ENCODE measurements at places on chromosomes 1 and 21. TPM values are rescaled to one million over a fixed set of nuclear protein-coding genes. Genes with fewer than 3 reads are reported as not detected.
A peak's percentile ranks its signal among the peaks of the same experiment; 100 is the strongest.

DNA sequence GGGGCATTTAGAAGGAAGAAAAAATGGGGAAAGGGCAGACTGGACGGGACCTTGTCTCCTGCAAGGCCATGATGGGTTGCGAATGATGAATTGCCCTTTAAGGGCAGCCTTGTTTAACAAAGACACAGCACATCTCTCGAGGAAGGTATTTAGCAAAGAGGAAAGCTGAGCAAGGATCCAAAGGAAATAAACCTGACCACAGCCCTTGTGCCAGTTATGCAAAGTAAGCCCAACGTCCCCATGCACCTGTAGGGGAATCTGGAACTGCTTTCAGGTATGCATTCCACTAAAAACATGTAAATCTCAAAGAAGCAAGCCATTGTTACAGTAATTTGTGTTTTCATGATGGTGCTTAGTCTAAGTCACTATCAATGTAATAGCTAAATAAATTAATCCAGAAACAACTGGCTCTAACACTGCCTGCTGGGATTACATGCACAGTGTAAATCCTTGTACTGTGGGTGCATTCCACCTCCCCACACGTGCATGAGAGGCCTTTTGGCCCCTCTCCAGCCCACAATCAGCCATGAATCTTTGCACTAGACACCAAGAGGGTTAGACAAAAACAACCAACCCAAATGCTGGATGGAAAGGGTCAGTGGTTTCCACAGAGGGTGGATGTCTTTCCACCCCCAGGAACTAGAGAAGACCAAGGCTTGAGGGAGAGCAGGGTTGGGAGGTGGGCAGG, 228.8 kb upstream of the KAZN start:
- no peak for DNase-seq

Gene AKR7A3
- total RNA-seq: 0.37 TPM

DNA sequence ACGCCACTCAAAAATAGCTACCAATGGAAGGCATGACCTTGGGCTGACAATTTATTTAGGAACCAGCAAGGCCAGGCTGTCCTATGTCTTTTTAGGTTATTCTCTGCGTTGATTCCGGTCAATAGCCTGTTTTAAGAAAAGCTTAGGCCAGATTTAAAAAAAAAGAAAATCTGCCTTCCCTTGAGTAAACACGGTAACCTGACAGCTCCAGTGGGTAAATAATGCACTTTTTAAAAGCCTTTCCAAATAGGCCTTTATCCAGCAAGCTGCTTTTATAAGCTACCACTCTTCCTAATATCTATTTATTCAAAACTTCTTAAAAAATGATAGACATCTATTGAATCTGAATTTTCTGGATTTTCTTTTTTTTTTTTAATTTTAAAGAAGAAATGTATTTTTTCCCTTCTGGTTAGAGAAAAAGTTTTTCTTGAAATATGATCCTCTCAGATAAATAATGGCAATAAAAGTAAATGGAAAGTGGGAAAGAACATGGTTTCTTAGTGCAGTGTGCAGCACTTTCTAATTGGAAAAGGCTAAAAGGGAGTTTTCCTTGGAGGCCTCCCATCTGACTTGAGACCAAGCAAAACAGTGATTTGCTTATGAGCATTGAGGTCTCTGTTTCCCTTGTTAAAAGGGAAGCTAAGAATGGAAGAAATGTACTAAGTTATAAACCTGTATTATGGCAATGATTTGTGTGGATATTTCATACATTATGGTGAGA, 281.0 kb upstream of the RUNX1 start:
- DNase-seq: no peak

GRCh38 chr1:59342801-59343575, 46.1 kb downstream of the FGGY start:
- no peak for DNase-seq

- no peak for DNase-seq
Measured at GRCh38 chr21:27476696-27477095, 509.8 kb upstream of the ADAMTS5 start.

DNA sequence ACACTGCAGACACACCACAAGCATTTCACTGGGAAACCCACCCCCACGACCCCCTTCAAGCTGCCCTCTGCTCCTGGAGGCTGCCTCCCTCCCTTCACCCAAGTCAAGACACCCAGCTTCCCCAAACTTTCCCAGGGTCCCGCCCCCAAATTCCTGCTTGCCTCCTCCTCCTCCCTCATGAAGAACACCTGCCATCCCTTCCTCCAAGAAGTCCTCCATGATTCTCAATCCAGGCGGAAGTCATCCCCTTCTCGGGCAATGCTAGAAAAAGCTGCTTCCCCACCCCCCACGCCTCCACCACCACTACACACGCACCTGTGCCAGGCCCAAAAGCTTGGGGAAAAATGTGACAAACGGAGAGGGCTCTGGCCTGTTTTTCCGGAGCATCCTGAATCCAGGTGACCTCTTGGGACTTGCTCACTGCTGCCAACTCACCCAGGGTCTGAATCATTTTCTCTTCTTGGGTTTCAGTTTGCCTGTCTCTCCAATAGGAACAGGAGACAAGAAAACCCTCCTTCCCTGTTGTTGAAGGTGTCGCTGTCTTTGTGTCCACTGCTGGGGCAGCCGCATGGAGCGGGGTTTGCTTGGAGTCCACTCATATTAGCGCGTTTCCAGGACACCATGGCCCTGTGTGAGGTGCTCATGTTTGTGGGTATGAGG, 101.0 kb upstream of the CASZ1 start:
- no peak for DNase-seq

DNA sequence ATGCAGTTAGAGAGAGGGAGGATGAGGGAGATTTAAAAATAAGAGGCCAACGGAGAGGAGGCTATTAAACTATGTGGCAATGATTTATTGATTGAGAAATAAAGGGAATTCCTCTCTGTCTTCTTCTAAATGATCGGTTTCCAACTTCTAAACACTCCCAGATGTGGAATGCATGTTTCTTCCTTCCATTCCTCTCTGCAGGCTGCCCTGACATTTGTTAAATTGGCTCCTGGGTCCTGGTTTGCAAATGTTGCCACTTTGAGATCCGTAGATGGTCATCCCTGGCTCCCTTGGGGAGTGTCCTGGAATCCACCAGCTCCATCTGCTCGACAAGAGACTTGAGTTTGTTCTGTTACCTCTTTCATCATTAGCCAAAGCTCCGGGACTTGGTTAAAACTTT, 10.3 kb upstream of the C1orf198 start:
- no peak for DNase-seq

GRCh38 chr1:100806601-100807000, 87.1 kb downstream of the VCAM1 start:
- no peak for DNase-seq

GRCh38 chr1:222632749-222633148, 14.9 kb downstream of the MIA3 start:
- no peak for DNase-seq

DNA sequence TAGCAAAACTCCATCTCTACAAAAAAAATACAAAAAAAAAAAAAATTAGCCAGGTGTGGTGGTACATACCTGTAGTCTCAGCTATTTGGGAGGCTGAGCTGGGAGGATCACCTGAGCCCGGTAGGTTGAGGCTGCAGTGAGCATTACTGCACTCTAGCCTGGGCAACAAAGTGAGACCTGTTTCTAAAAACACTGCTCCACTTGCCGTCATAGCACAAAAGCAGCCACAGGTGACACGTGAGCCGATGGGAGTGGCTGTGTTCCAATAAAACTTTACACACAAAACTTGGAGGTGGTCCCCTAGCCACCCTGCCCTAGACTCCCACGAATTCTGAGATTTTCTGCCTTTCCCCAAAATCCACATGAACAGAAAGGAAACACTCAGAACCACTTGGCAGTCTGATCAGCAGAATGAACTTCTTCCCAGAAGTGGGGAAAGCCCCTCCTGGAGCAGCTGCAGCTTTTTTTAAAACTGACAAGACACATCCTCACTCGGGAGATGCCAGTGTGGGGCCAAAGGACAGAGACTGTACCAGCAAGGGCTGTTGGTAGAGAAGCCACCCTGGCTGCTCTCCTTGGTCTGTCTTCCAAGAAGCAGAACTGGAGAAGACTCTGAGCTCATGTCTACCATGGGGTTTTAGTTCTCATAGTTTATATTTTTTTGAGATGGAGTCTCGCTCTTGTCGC, 23.3 kb downstream of the PLEKHM2 start:
- no peak for DNase-seq

- DNase-seq: no peak
Measured at GRCh38 chr21:42666925-42667324, 13.5 kb downstream of the PDE9A start.

DNA sequence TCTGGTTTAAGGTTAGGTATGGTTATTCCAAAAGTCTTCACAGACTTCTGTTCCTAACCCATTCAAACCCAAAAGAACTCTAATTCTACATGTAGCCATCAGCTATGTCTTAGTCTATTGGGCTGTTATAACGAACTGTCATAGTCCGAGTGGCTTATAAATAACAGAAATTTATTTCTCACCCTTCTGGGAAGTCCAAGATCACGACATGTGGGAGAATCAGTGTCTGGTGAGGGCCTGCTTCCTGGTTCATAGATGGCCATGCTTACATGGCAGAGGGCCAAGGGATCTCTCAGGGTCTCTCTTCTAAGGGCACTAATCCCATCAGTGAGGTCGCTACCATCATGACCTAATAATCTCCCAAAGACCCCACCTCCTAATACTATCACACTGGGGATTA, 103.0 kb upstream of the PPP2R5A start:
- no peak for DNase-seq

Gene ZNF648
- not detected for total RNA-seq

GRCh38 chr1:44848456-44849181, 5.6 kb upstream of the PTCH2 start:
- DNase-seq: no peak

- no peak for DNase-seq
Measured at GRCh38 chr1:21520899-21521716, 11.9 kb downstream of the ALPL start.

GRCh38 chr1:150484861-150485260, 2.4 kb upstream of the TARS2 start:
- DNase-seq: peak; percentile 26

DNA sequence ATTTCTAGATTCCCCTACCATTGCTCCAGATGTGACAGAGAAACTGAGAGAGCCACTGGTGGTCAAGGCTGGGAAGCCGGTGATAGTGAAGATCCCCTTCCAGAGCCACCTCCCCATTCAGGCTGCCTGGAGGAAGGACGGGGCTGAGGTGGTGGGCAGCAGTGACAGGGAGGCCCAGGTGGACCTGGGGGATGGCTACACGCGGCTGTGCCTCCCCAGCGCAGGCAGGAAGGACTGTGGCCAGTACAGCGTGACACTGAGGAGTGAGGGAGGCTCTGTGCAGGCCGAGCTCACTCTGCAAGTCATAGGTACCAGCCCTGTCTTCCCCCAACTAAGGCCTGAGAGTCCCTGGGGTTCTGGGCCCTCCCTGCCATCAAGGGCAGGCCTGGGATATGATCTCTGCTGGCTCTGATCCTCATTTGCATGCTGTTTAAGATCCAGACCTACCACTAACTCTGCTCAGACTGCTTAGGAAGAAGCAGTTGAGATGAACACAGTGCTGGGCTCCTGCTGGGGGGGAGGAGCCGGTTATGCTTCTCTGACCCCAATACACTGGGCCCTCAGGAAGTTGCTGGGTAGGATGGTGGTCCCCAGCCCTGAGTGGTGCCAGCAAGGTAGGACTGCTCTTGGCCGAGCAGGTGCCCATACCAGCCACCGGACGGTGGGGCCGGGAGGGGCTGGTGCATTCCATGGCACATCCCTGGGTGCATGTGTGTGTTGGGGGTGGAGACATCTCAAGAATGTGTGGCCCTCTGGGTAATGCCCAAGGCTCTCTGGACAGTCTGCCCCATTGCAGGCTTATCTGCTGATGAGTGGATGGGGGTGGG, 25.1 kb downstream of the IGFN1 start:
- DNase-seq: no peak

DNA sequence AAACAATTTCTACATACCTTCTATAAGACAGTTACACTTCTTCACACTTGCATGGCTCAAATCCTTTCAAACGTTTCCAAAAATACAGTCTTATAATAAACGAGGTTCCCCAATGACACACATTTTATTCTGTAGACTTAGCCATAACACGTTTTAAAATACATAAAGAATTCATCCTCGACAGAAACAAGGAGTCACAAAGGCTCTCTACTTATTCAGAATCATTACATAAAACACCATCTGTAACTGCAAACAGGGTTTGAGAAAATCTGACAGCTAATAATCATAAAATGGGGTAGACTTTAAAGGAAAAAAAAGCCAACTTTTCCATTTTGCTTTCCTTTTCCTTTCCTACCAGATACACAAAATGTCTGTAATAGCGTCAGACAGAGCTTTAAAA, 1.8 kb downstream of the PIK3R3 start:
- no peak for DNase-seq

- peak; percentile 67 for DNase-seq
Measured at GRCh38 chr1:40143891-40144575, 17.2 kb upstream of the RLF start.

Gene OR10K2
- not detected for total RNA-seq

GRCh38 chr1:156491151-156491949, 9.2 kb downstream of the MEF2D start:
- DNase-seq: no peak

Gene C1QB
- not detected for total RNA-seq

Gene PKN2
- 24.4 TPM for total RNA-seq

DNA sequence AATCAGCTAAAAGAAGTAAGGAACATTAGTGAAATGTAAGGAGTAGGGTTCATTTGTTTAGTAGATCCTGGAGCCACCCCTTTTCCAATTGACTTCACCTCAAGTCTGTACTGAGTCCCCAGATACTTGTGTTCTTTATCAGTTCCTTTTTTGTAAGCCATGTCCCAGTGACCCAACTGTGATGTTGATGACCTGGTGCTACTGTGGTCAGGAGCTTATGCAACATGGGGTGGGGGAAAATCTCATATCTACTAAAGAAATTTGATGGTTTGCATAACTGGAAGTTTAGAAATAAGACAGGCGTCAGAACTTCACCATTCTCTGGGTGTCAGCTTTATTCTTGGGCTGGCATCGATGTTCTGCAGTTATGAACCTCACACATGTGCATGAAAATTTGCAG, 120.5 kb downstream of the LRRC7 start:
- no peak for DNase-seq

DNA sequence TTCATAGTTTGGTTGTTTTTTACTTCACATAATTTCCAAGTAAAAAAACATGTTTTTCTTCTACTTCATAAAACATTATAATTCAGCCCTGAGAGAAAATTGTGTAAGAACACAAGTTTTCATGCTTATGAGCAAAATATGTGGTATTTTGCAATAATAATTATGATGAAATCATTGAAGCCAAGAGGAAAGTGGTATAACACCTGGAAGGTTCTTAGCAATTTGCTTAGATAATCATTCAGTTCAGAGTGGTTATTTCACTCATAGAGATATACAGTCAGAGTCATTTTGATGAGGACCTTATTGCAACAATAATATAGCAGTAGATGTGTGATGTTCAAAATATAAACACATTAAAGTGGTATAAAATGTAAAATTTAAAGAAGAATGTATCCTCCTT, 94.5 kb downstream of the PLPPR4 start:
- no peak for DNase-seq

GRCh38 chr1:55380355-55380970, 165.3 kb upstream of the USP24 start:
- no peak for DNase-seq

Gene CGN
- total RNA-seq: 0.34 TPM

Gene CFAP107
- total RNA-seq: not detected

Gene PPIAL4G
- total RNA-seq: 0.60 TPM

GRCh38 chr1:150514913-150515327, 632 bp upstream of the FALEC start:
- no peak for DNase-seq

Measured in activated CD8-positive, alpha-beta T cell treated with anti-CD3 and anti-CD28 coated beads, Interleukin-2, amount 10 ng/mL, durations not matched to agents 7 days and 5 days (primary cell).